ENCODE measurements at places on chromosomes 4 and X.

- no peak for DNase-seq
Measured at GRCh38 chrX:67749536-67749935, 205.7 kb downstream of the AR start.

DNA sequence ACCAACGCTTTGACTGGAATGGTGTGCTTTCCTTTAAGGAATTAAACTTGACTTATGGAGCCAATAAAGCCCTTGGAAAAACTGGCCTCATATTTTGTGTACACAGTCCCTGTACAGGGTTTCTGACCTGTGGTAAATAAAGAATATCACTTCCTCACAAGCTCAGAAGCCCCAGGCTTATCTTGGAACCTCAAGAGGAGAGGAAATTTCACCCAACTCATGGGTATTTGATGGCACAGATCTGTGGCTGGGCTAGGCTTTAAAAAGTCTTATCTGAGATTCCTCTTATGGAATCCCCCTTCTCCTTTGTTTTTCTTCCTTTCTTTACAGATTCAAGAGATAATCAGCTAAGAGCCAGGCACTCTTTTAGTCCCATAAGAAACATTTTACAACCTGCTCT lies 89.3 kb upstream of the USP38 start:
- DNase-seq = no peak

- DNase-seq = no peak
Measured at GRCh38 chr4:155614111-155614762, 52.4 kb upstream of the GUCY1A1 start.

GRCh38 chrX:140391313-140391712 lies 113.6 kb downstream of the SOX3 start:
- no peak for DNase-seq

DNA sequence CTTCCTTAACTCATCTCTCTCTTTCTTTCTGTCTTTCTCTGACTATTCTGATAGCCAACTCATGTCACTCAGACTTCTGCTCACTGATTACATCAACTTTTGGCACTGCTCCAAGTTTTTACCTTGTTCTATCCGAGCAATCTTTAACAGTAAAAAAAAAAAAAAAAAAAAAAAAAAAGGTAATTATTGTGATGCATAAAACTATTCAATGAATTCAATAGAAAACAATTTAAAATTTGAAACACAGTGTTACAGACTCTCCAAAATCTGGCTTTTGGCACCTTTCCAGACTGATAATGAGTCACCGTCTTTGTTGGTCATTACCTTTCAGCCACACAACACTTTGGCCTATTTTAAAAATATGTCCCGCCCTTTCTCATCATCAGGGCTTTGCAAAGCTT lies 229.5 kb downstream of the GALNTL6 start:
- DNase-seq = no peak

All from activated naive CD8-positive, alpha-beta T cell treated with anti-CD3 and anti-CD28 coated beads, Interleukin-2, amount 50 U/mL, for 16 hours (primary cell).